ENCODE measurements at places on chromosomes 6 and 20. TPM values are rescaled to one million over a fixed set of nuclear protein-coding genes. Genes with fewer than 3 reads are reported as not detected.

The CSE1L gene
- total RNA-seq = 186 TPM

The DAAM2 gene
- 0.16 TPM for total RNA-seq

The PPP1R10 gene
- total RNA-seq = 31.6 TPM

The ANKRD66 gene
- total RNA-seq = not detected

The OR2J3 gene
- total RNA-seq = not detected

The DOP1A gene
- 10.4 TPM for total RNA-seq

The GRIK2 gene
- not detected for total RNA-seq

The SUPT3H gene
- 4.9 TPM for total RNA-seq

The TRAPPC3L gene
- not detected for total RNA-seq

The EFCAB8 gene
- not detected for total RNA-seq

The MMP24OS gene
- total RNA-seq = 20.5 TPM

The ATP9A gene
- 7.2 TPM for total RNA-seq

The NT5E gene
- total RNA-seq = 108 TPM

The SEMG1 gene
- not detected for total RNA-seq

The TMEM200A gene
- 18.9 TPM for total RNA-seq

The ATAT1 gene
- 1.6 TPM for total RNA-seq

The ADGRB3 gene
- total RNA-seq = not detected

The CALHM5 gene
- total RNA-seq = 0.04 TPM

The C20orf141 gene
- not detected for total RNA-seq

The CST7 gene
- total RNA-seq = not detected

The TOX2 gene
- 0.76 TPM for total RNA-seq

The SLC22A2 gene
- not detected for total RNA-seq

The FOXA2 gene
- total RNA-seq = 6.7 TPM

The SAMD10 gene
- total RNA-seq = 3.0 TPM

The RXRB gene
- total RNA-seq = 15.6 TPM

The DEFB121 gene
- not detected for total RNA-seq

The FBXO30 gene
- total RNA-seq = 6.2 TPM

Data from hair follicular keratinocyte (primary cell).